Fibroblast of skin of back (primary cell): ENCODE measurements at places on chromosomes 3 and 15.

DNA sequence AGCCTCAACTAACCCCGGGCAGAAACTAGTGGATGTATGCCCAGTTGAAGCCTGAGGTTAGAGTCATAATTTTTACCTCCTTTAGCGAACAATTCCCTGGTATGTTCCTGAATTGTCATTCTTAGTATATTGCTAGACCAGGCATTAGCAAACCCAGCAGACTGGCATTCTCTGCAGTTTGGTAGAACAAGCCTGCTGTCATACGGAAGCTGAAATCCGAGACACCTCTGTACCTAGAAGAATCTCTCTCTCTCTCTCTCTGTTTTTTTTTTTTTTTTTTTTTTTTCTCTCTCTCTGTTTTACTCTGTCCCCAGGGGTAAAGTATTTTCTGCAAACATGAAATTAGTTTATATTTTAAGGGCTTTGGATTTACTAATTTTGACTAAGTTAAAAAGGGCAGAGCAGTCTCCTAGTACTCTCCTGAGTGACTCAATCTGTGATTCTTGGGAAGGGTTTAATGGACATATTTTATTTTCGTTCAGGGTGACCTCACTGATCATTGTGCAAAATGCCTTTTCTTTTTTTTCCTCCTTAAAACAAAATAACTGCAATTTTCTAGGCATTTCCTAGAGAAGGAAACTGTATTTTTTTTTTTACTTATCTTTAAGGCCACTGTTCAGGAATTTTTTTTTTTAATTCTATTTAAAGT is 133.6 kb upstream of the ICE2 start:
- no peak for DNase-seq

DNA sequence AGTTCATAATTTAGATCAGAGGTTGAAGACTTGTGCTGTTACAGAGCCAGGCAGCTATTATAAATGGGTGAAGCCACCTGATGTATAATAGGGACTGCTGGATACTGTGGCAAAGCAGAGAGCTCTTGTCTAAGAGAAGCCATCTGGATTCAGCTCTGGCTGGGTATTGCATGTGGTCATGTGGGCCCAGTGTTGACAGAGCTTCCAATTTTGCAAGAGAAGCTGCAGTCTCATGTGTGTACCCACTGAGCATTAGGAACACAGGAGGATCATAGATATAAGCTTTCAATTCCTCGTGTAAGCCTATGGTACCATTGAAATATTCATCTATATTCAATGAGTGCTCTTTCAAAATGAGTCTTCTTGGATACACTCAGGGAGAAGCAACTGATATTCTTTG is 303.9 kb upstream of the SLCO3A1 start:
- no peak for DNase-seq

- DNase-seq: no peak
Measured at GRCh38 chr15:90402767-90403166, 14.7 kb downstream of the IQGAP1 start.

DNA sequence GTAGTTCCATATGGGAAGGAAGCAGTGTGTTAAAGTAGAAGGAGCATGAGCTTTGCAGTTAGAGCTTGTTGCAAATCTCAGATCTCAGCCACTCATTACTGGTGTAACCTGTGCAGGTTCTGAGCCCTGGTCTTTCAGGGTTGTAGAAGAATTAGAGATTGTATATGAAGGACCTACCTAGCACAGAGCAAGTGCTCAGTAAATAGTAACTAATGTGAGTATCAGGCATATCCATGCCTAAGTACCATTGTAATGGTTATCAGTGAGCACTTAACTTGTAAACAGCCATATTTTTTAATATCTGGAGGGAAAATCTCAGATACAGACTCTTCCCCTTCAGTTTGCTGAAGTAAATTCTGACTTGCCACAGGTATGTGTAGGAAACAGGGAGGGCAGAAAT is 59.3 kb downstream of the MAP6D1 start:
- no peak for DNase-seq

GRCh38 chr3:61682671-61683548 is 121.5 kb downstream of the PTPRG start:
- peak; percentile 61 for DNase-seq

- DNase-seq: no peak
Measured at GRCh38 chr3:108183971-108184370, 38.3 kb downstream of the IFT57 start.

- DNase-seq: no peak
Measured at GRCh38 chr15:67832897-67833709, 6.7 kb downstream of the RNU6-1 start.

GRCh38 chr3:192082730-192083660 is 622.0 kb downstream of the PYDC2 start:
- DNase-seq: no peak

DNA sequence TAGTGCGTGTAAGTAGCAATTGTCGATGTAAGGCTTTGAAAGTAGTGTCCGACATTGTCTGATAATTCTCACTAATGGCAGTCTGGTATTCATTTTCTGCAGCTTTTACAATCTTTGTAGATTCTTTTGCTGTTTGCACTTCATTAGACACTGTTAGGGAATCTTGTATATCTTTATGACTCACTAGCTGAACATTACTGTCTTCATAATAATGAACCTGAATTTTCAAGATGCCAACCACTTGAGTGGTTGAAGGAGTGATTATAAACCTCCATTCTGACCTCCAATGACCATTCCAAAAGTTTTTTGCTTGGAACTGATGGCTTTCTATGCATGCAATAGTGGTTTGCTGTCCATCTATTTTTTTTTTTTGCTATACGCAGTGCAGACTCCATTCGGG is 76.4 kb upstream of the MFGE8 start:
- DNase-seq: peak; percentile 95

DNA sequence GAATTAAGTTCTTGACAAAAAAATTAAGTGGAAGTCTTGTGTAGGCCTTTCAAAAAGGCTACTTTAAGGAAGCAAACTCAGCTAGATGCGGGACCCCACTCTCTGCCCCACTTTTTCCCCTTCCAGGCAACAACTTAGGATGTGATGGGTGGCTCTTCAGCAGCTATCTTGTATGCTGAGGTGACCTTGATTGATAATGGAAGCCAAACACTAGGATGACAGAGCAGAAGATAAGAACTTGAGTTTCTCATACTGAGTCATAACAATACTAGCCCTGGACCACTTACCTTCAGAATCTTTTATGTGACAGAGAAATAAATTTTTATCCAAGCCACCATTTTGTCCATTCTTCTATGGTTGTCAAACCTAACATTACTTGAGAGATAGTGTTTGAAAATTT is 16.1 kb downstream of the PDCD10 start:
- no peak for DNase-seq

DNA sequence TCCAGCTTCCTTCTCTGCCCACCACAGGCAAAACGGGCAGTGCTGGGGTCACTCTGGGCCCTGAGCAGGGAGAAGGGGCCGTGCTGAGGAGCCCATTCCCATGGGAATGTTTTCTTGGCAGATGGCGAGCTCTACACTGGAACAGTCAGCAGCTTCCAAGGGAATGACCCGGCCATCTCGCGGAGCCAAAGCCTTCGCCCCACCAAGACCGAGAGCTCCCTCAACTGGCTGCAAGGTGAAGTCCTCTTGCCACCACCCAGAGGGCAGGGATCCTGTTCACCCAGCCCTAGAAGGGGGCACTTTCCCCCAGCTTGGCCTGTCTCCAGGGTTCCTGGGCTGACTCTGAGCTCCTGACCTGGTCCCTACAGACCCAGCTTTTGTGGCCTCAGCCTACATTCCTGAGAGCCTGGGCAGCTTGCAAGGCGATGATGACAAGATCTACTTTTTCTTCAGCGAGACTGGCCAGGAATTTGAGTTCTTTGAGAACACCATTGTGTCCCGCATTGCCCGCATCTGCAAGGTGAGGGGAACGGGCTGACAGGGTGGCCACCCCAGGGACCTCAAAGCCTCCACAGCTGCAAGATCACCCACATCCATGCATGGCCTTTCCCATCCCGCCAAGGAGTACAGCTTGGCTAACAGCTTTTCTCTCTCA is 12.4 kb downstream of the CIB1 start:
- peak; percentile 83 for DNase-seq

GRCh38 chr3:196792771-196793170 is 53.1 kb downstream of the PAK2 start:
- no peak for DNase-seq

DNA sequence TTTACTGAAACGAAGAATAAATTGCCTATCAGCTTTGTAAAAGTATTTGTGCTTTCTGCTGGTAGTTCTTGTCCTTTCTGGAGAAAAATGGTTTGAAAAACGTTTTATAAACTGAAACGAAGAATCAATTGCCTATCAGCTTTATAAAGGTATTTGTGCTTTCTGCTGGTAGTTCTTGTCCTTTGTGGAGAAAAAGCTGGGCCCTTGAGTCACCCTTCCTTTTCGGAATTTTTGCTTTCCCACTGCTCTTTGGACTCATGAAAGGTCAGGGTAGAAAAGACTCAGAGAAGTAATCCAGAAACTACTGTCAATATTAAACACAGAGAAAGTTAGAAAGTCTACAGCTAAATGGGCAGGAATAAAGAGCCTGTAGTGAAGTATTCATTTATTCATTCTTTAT is 72.8 kb downstream of the EOMES start:
- no peak for DNase-seq

DNA sequence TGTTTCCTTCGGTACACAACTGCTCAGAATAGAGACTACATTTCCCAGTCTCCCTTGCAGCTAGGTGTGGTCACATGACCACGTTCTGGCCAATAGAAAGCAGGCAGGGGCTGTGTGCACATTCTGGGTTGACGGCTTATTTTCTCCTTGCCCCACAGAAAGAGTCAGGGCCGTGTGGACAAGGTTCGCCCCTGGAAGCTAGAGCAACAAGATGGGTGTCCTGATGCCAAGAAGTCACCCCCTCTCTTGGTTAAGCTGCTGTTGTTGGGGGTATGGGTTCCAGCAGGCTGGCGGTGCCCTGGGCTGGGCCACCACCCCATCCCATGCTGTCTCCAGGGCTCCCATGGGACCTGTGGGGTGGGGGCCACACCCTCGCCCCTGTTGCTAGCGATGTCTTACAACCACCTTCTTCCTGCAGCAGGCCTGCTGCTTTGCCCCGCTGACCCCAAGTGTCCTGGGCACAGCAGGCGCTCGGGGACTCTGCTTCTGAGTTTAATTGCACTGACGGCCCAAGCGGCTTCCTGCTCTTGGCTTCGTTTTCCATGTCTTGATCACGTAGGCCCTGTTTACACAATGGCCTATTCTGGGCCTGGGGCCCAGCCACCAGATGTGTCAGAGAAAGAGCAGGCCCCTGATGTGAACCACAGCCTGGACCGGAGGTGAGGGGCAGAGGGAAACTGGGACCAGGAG is 24.9 kb downstream of the ABTB1 start:
- DNase-seq: peak; percentile 90
